ENCODE measurements at places on chromosomes 5 and 9.

DNA sequence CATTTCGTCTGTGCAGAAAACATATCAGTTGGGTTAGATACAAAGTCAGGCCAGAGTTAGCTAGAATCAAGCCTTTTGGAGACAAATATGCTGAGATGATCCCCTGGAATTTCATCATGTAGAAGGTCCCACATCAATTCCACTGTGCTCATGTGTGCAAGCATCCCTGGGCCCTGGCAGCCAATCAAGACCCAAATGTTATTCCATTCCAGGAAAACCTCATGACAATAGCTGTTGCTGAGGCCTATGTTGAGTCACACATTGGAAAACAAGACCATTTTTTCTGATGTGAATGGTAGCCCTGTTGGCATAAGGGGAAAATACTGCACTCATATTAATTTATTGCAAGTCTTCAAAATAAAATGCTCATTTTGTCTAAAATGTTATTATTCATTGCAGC lies 11.5 kb downstream of the SPOCK1 start:
- DNase-seq: no peak

- no peak for DNase-seq
Observed at GRCh38 chr9:6590772-6591384, 54.7 kb downstream of the GLDC start.

DNA sequence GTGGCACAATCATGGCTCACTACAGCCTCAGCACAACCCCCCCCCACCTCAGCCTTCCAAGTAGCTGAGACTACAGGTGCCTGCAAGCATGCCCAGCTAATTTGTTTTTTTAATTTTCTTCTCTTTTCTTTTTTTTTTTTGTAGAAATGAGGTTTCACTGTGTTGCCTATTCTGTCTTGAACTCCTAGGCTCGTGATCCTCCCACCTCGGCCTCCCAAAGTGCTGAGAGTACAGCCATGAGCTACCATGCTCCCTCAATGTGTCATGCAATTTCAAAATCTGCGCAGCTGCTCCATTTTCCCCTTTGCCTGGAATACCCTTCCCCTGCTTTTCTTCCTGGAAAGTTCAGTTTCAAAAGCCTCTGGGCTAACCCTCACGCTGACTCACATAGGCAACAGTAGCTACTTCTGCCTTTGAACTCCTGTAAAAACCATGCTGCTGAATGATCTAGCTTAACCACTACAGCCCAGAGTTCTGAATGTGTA lies 71.0 kb upstream of the IL7R start:
- no peak for DNase-seq

- no peak for DNase-seq
Observed at GRCh38 chr9:87716141-87716540, 9.8 kb upstream of the CTSL start.

DNA sequence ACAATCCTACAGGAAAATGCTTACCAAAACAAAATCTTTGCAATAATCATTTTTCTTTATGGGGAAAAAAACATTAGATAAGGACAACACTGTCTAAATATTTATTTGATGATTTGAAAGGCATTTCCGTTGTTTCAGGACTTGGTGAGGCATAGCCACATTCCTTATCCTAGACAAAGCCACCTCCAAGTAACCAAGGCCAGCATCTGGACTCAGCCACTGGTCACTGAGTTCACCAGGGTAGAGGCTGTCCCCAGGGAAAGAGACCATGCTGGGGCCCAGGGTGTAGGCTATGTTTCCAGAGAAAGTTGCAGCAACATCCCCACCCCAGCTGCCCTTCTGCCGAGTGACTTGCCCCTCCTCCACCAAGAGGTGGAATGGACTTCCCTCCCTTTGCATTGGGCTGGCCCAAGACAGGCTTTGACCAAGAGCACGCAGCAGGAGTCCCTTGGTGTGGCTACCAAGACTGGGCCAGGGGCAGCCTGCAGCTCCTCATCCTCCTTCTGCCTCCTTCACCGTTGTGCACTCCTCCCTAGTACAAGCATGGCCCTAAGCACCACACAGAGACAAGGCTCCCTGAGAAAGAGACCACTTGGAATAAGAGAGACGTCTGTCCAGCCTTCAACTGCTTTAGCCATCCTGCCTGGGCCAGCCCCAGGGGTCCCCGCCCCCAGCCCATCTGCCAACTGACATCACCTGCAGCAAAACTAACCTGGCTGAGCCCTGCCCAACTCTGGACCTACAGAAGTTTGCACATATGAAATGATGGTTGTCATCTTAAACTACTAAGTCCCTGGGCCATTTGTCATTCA lies 68.1 kb upstream of the SPIN1 start:
- DNase-seq: no peak
